8988T (cell line): ENCODE measurements at places on chromosomes 3 and 15.

GRCh38 chr3:177340243-177340830 is 143.1 kb upstream of the TBL1XR1 start:
- DNase-seq, result peak; percentile 26

DNA sequence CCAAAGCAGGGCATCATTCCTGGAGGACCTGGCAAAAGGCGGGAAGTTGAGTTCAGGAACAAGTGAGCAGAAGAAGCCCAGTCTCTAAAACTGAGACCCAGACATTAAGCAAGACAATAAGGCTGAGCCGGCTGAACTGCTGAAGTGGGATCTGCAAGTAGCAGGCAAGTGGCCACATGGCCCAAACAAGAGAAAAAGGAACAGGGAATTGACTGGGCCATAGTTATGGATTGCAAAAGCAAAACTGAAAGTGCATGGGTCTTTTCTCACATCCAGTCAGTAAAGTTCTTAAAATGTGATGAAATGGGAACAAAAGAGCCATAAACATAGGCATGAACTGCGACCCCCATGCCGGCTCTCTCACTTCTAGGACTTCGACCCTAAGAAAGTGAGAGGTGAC is 101.2 kb downstream of the SCN11A start:
- DNase-seq, result no peak

GRCh38 chr3:133237380-133237779 is 162.5 kb upstream of the BFSP2 start:
- no peak for DNase-seq

DNA sequence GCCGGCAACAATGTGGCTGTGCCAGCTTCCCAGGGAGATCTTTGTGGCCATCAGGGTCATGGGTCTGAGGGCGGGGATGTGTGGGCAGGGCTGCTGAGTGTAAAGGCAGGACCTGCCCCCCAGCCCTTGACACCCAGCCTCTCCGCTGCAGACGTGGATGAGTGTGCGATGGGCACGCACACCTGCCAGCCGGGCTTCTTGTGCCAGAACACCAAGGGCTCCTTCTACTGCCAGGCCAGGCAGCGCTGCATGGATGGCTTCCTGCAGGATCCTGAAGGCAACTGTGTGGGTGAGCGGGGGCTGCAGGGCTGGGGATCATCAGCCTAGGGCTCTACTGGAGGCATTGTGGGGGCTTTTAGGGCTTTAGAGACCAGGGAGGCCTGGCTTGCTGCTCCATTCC is 78.8 kb downstream of the FBLN2 start:
- DNase-seq, result no peak

- no peak for DNase-seq
Observed at GRCh38 chr15:71591057-71591456, 219.3 kb upstream of the NR2E3 start.

DNA sequence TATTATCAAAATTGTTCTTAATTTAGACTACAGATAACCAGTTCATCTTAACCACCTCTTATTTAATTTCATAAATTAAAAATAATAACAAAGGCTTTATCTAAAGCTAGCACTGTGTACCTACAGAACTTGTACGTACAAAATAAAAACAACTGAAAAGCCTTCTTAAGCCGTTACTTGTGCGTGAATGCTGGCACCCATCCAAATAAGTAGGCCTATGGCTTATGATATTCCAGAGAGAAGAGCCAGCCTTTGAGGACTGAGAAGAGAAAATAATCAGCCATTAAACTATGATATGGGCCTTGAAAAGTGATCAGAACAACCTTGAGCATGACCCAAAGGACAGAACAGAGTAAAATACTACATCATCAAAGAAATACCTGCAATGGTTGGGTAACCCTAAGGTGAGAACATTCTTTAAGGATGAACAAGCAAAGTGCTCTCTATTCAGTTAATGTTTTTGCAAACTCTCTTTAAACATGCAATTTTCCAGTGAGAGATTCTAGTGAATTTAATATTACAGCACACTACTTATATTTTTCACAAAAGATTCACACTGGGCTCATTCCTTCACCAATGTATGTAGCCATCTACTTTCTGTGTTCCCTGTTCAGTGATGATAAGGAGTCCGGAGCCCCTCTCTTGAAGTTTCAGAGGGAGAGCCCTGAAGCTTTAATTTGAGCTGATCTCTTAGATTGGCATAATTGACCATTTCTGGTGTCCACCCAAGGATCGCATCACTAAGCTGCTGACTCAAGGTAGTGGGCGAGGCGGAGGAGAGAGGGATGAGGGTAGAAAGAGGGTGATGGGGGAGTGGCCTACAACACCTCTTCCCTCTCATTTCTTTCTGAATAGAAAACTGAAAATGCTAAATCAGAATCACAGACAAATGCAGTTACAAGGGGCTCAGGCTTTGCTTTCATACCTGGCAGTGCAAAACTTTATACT is 7.7 kb upstream of the ACTC1 start:
- DNase-seq, result no peak

GRCh38 chr15:51735228-51736010 is 2.0 kb downstream of the LYSMD2 start:
- no peak for DNase-seq

DNA sequence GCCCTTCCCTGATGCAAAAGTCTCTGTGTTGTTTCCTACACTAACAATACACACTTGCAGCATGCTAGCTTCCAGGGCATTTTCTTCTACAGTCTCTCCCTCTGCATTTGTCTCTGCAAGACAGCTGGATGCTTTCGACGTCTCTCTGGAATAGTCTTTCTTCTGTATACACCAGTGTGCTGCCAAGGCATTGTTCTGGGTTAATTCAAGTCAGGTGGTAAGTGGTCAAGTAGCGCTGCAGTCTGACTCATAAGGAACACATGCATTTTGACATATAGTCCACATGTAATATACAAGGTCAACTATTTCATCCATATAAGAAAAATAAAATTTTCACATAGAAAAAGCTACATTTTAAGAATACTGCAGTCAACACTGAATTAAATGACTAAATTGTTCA is 92.7 kb downstream of the MYLK start:
- no peak for DNase-seq

GRCh38 chr3:172717493-172718088 is 6.7 kb upstream of the NCEH1 start:
- peak; percentile 31 for DNase-seq

DNA sequence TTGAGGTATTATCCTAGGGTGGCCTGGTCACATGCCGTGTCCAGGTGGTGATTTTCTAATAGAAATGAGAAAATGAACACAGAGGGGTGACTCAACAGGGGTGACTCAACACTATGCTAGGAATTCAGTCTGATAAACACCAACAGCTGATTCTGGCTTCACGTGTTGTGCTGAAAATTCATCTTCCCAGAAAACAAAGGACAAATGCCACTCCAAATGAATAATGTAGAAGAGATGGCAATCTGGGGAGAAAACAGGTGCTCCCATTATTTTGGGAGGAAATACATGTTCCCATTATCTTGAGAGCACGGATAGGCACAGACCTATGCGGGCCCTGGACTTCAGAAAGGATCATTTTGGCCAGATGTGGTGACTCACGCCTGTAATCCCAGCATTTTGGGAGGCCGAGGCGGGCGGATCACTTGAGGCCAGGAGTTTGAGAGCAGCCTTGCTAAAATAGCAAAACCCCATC is 101.2 kb upstream of the MEX3B start:
- DNase-seq, result no peak

- DNase-seq, result no peak
Observed at GRCh38 chr3:37520907-37521341, 340.8 kb upstream of the CTDSPL start.

- peak; percentile 49 for DNase-seq
Observed at GRCh38 chr3:127831723-127832172, 9.4 kb upstream of the MGLL start.

- no peak for DNase-seq
Observed at GRCh38 chr3:179421500-179421899, 29.8 kb downstream of the GNB4 start.

GRCh38 chr15:35548435-35548834 is 2.5 kb upstream of the DPH6 start:
- no peak for DNase-seq

- DNase-seq, result no peak
Observed at GRCh38 chr3:167675848-167676247, 22.1 kb upstream of the WDR49 start.

DNA sequence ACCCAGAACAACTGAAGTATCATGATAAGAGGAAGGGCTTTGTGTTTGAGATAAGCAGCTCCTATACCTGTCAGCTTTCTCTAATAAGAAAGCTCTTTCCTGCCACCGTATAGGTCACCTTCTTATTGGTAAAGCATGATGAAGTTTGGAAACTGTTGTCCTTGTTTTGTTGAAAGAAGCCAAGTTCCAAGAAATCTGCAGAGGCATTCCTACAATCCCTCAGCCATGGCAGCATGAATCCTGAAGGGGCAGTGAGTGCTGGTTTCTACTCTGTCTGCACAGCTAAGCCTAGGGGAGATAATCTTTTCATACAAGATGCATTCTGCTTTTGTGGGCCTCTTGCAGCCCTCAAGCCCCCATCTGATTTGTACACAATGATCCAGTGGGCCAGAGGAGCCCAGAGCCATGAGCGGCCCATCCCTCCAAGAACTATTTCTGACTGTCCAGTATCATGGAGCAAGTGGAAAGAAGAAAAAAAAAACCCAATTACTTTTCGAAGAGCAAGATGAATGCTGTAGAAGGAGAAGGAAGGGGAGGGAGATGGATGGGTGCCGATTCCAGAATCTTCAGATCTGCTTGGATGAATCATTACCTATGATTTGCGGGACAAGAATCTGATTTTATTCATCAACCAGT is 1.9 kb upstream of the THBS1 start:
- no peak for DNase-seq

DNA sequence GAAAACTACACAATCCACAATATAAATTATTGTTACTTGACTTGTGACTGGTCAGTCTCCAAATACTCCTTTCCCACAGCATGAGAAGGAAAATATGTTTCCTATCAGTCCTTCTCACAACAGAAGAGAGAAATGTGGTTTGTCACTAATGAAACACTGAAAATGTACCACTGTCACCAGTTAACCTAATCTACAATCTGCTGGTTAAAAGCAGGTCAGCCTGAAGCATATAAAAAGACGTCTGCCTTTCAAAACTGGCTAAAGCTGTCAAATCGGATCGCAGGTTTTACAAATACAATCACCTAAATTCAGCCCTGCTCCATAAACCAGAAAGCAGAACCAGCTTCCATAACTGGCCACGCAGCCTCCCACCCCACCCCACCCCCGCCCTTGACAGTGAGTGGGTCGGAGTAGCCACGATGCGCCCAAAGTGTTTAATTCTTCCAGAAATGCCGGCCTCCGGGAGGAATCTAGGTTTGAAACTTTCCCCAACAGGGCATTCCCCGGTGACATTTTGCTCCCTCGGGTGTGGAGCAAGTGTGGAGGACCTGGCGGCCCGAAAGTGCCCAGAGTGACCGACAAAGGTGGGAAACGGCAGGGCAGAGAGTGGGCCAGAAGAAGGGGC is 682 bp downstream of the ETFA start:
- DNase-seq, result no peak

- no peak for DNase-seq
Observed at GRCh38 chr15:42158941-42159340, 2.5 kb upstream of the PLA2G4F start.

- no peak for DNase-seq
Observed at GRCh38 chr3:78570496-78570895, 1197.3 kb downstream of the ROBO1 start.

DNA sequence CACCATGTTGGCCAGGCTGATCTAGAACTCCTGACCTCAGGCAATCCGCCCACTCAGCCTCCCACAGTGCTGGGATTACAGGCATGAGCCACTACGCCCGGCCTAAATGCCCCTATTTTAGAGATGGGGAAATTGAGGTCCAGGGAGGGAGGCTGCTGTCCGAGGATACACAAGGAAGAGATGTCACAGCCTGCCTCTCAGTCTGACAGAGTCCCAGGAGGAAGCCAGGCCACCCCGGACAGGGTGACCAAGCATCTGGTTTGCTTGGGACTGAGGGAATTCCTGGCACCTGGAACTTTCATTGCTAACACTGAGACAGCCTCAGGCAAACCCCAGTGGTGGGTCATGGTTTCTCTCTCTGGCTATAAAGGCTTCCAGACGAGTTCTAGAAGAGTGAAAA is 30.6 kb upstream of the ADAMTS7 start:
- DNase-seq, result no peak

DNA sequence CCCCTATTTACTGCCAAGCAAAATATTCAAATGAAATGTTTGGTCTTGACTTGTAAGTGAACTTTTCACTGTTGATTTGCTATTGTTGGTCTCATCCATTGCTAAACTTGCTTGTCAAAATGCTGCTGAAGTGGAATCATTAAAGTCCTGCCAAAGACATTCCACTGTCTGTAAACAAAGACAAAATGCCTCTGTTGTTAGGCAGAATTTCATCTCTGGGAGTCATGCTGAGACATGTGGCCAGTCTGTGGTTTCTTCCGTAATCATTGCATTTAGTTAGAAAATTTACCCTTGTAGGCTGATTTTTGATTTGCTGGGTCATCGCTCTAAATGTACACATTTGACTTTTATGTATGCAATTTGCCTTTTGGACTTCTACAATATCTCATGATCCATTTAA is 577.7 kb downstream of the MECOM start:
- DNase-seq, result no peak

- DNase-seq, result no peak
Observed at GRCh38 chr15:39888809-39889208, 31.3 kb downstream of the GPR176 start.

DNA sequence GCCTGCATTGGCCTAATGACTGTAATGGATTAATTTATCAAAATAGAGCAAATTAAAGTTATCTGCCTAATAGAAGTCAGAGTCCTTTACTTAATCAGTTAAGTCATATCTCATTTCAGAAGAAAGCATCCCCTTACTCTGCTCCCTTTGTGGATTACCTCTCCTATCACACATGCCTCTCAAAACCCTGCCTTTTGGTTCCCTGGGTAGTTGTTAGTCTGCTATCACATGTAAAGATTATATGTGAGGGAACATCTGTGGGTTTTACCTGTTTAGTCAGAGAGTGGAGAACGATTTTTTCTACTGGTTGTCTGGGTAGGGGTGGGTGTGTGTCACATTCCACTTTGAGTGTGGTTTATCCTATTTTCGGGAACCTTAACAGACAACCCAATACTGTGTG is 16.4 kb downstream of the UBE2E2 start:
- no peak for DNase-seq

DNA sequence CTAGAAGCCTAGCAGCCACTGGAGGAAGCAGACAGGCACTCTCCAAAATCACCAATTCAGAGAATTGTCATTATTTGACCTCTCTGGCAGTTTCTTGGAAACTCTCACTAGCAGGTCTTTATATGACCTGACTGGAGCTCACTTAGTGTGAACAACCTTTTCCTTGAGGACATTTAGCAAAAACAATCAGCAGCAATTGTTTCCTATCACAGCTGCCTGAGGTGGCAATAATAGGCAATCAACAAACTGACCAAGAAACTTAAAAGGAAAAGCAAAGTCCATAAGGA is 162.4 kb upstream of the STT3B start:
- no peak for DNase-seq

GRCh38 chr3:33575311-33575710 is 135.1 kb upstream of the UBP1 start:
- DNase-seq, result no peak

GRCh38 chr3:135148398-135149020 is 353.4 kb downstream of the EPHB1 start:
- DNase-seq, result no peak
